ENCODE measurements at places on chromosomes 5 and 9.
A peak's percentile ranks its signal among the peaks of the same experiment; 100 is the strongest.

DNA sequence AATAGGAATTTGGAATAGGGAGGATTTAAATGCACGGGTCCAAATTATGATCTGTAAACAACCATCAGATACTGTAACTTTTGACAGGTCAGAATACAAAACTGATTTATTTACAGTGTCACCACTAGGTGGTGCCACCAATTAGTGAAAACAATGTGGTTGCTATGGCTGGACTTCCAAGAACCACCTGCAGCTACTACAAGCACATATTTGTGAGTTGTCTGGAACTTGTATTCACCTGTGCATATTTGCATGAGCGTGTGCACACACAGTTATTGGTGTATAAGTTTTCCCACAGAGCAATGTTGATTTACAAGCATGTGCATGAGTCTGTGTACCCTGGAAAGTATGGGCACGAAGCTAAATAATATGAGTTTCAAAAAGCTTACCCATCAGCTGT, 3.0 kb upstream of the HRCT1 start:
- DNase-seq, result peak; percentile 57

DNA sequence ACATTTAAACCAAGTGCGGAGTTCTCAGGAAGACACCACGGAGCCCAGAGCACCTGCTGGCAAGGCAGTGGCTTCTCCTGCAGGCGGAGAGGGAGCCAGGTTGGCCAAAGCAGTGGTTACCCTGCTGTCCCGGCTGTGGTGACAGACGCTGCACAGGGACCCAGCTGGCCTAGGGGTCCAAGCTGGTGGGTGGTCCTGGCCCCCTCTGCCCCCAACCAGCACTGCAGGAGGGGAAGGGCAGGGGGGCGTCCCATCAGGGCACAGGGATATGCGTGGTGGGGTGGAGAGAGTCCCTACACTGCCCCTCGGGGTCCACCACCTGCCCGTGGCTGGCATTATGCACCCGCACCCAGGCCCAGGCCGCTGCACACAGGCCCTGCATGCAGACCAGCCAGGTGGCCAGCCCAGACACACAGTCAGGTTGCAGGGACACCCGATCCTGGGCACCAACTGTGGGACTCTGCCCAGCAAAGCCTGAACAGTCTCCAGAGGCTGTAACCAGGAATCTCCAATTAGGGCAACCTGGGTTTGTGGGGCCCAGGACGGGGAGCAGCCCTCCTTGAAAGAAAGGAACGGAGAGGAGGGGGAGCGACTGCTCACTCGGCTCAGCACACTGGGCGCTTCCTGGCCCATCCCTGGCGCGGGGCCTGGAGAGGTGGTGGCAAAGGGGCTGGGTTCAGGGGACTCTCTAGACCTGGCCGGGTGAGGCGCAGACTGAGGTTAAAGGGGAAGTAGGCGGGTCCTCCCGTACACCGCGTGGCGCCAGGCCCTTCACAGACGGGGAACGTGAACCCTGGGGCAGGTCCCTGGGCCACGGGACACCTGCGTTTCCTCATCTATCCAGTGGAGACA, 46.3 kb downstream of the NACC2 start:
- no peak for DNase-seq

GRCh38 chr9:137077758-137078693, 709 bp downstream of the UAP1L1 start:
- peak; percentile 60 for DNase-seq

DNA sequence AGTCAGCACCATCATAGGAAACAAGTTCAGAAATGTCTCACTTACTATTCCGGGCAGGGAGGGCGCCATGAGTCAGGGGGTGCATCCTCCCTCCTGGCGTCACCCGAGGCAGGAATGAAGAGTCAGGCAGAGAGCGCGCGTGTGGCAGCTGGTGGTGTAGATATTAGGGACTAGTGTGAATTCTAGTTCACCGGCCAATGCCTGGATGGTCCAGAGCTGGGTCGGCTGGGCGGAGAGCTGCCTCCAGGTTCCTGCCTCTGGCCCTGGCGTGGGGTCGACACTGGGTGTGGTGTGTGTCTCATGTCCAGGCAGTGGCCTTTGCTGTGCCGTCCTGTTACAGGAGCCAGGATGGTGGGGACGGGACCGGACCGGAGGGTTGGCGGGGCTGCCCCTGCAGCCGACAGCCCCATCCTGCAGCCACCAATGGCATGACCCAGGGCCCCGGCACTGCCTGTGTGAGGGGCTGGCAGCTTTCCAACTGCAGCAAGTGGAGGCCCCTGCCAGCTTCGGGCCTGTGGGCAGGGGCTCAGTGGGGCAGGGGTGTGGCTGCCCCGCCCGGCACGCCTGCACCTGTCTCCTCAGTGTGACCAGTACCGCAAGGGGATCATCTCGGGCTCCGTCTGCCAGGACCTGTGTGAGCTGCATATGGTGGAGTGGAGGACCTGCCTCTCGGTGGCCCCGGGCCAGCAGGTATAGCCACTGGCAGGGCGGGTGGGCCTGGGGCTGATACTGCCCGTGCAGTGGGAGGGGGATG, 9.1 kb downstream of the DIPK1B start:
- DNase-seq, result no peak

DNA sequence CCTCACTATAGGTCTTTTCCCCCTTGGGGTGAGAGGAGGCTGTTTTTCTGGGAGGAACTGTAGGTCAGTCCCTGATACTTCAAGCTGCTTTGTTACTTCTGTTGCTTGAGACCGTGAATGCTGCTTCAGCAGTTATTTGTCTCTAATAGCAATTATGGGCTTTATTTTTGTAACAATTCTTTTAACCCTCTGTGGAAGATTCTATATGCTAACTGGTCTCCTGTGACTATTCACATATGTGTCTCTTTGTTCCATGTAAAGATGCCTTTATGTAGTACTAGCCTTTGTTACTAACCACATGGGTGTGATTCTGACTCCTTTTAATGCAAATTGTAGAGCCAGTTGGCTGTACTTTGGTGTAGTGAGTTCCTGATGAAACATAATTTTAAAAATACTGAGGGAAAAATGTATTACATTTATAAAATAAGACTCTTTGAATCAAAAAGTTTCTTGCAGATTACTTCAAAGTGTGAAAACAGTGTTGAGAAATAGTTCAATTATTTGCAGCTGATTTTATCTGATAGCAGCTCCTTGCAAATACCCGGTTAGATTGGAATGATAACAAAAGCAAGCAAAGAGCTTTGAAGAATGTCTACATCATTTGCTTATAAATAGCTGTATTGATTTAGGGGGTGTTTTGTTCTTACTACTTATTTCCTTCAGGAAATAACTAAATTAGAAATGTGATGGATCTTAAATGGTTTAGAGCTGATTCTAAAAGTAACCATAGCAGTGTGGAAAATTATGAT, 46.6 kb downstream of the ANGPTL2 start:
- no peak for DNase-seq

DNA sequence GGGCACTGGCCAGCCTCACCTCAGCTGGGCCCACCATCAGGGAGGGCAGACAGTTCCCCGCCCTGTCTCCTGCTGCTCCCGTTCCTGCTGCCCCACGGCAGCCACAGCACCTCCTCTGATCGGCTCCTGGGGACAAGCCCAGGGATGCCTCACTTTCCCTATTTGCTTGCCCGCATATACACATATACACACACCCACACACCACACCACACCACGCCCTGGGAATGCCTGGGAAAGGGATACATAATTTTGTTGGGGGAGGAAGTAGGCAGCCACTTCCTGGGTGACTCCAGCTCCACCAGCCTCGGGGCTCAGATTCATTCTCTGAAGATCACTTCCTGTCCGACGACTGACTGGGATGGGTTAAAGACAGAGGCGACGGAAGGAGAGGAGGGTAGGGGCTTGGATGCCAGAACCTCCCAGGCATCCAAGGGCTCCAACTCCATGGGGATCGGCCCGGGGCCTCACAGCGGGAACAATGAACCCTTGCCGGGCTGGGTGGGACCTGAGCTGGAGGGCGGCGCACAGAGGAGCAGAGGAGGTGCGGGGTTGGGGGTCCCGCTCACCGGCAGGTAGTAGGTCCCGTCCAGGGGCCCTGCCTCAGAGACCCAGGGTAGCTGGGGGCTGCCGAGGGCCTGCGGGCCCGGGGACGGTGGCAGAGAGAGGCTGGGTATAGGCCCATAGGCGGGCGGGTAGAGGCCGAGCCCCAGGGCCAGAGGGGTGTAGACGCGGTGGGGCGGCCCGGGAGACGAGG, 2.0 kb upstream of the MZB1 start:
- DNase-seq, result no peak

All from CD4-positive, alpha-beta T cell treated with Interleukin-6 for 4 hours (primary cell).